ENCODE measurements at places on chromosomes 4 and X. TPM values are rescaled to one million over a fixed set of nuclear protein-coding genes. Genes with fewer than 3 reads are reported as not detected.

Gene CASK
- 34.6 TPM for total RNA-seq

- H3K4me3 ChIP-seq: no peak overlapping the region
- H3K4me1 ChIP-seq: no peaks in the 10 kb centered on the region
- H3K27me3 ChIP-seq: peaks cover 2% of the 10 kb centered on the region
Observed at GRCh38 chr4:99712099-99712498, 54.5 kb upstream of the C4orf54 start.

DNA sequence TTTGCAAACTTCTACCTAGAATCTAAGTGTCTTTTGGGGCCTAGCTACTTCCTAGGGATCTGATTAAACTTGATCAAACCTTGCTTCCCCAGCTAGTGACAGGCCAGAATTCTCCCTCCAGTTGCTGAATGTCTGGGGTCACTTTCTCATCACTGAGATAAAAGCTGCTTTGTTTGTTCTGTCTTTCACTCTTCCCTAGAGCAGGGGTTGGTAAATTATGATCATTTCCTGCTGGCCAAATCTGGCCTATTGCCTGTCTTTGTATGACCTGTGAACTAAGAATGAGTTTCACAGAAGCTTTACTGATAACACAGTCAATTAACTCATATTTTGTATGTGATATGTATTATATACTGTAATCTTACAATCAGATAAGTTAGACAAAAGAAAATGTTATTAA, 157.8 kb upstream of the AADAT start:
- DNase-seq: no peak
- H3K27ac ChIP-seq: no peak overlapping the region
- no peak overlapping the region for H3K4me3 ChIP-seq
- no peaks in the 10 kb centered on the region for H3K36me3 ChIP-seq
- no peaks in the 10 kb centered on the region for H3K27me3 ChIP-seq

DNA sequence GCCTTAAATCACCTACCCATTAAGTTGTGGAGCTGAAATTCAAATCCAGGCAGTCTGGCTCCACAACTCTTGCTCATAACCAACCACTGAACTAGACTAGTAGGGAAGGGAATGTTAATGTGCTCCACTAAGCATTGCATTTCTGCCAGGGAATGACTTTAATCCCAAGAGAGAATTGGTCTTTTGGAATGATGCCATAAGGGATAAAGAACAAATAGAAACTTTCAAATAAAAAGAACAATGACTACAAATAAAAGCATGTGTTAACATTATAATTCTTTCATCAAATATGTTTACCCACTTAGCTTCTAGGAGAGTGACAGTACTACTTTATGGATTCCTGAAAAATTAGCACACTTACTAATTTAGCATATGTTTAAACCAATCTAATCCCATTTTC, 905.9 kb downstream of the CENPC start:
- no peaks in the 10 kb centered on the region for H3K36me3 ChIP-seq
- no peaks in the 10 kb centered on the region for H3K27me3 ChIP-seq
- no peak overlapping the region for H3K4me3 ChIP-seq
- no peak for DNase-seq

DNA sequence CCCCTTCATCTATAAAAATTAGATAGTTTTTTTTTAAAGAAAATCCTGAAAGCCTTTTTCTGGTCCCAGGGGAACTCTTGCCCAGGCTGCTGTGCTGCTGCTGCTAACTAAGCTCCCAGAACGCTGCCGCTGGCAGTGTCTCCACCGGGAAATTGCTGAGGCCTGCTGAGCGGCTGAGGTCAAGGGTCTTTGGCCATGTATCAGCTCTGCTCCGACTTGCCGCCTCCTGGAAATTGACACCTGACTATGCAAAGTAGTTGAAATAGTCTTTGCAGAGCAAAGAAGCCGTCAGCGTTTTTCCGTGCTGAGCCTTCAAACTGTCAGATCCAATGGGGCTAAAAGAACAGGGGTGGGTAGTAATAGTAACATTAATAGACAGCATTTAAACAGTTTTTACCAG, 839 bp downstream of the QDPR start:
- peaks cover 16% of the 10 kb centered on the region for H3K27me3 ChIP-seq
- peaks cover 27% of the 10 kb centered on the region for H3K4me1 ChIP-seq
- peak overlapping the region; percentile 92 for H3K27ac ChIP-seq
- peak overlapping the region; percentile 100 for H3K4me3 ChIP-seq
- peaks cover 7% of the 10 kb centered on the region for H3K36me3 ChIP-seq

Measured in HFFc6 (cell line).